ENCODE measurements at places on chromosomes 1 and 21.
A peak's percentile ranks its signal among the peaks of the same experiment; 100 is the strongest.

GRCh38 chr1:64873576-64873975 lies 92.8 kb downstream of the JAK1 start:
- DNase-seq, result no peak

DNA sequence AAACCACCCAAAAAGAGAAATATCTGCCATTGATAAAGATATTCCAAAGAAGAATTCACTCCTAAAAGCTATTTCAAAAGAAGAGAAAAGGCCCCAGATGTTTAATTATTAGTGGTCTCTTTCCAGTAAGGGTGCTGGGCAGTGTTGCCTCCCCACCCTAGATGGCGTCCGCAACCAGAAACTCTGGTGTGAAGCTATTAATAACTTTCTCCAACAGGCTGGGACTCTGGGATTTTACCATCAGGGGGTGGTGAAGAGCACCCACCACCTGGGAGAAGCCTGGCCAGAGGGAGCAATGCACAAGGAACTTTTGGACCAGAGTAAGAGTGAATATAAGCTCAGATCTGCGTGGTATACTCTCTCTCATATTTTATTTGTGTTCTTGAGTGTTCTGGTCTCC lies 115.4 kb upstream of the TIAM1 start:
- no peak for DNase-seq

DNA sequence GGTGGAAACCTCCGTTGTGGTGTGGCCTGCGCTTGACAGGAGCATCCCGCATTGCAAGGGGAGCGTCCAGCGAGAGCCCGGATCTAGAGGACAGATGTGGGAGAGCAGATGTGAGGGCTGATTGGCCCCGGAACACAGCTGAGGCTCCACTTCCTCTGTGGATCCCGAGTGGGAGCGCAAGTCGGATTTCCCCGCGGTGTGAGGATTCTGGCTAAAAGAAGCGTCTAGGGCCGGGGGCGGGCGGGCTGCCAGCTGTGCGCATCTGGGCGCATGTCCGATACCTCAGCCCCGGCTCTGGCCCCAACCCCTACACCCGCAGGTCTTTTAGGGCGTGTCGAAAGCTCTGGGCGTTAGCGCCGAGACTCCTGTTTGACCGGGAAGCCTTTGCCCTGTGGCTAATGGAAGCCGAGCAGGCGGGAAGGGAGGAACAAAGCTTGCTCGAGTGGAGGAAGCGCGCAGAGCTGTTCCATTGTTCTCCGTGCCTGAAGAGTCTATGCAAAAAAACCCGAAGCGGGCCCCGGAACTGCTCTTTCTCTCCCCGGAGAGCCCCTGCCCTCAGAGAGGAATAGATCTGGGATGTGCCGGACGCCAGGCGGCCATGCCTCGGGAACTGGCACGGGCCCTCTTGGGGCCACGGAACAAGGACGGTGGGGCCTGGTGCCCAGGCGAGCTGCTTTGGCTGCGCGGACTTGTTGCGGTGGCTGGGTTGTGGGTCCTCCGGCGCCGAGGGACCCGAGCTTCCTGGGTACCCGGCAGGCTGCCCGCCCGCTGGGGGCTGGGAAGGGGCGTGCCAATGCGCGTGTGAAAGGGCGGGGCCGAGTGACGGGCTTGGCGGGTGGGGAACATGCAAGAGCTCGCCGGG lies 111.1 kb downstream of the NAV1 start:
- peak; percentile 72 for DNase-seq

DNA sequence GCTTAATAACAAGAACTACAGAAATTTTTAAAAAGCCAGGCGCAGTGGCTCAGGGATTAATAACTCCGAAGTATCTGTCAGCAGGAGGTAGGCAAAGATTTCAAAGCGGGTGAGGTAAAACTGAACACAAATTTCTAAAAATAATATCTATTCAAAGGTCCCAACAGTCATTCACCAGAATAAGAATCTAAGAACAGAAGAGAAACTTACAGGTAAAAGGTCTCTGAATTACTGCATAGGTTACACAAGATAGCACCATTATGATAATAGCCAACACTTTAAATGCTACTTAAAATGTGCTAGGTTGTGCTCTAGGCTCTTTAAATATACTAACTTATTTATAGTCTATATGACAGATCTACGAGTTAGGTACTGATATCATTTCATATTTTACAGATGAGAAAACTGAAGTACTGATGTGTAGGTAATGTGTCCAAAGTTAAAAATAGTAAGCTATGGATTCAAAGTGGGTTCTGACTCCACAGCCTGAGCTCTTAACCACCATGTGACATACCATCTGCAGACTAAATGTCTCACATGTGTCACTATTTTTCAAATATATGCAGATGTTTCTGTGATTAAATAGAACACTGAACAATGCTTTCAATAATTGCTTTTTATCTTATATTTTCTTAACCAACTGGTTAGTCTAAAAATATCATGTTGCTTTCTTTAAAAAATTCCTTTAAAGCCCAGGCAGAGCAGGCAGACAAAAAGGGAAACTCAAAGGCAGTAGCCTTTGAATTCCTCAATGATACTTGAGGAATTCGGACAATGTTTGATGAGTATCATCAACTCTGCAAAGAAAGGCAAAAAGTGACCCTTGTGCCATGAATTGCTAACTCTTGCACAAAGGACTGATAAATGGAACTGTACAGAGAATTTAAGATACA lies 80.5 kb upstream of the TTC39A start:
- no peak for DNase-seq

GRCh38 chr21:46311568-46311967 lies 12.1 kb downstream of the C21orf58 start:
- DNase-seq, result no peak

DNA sequence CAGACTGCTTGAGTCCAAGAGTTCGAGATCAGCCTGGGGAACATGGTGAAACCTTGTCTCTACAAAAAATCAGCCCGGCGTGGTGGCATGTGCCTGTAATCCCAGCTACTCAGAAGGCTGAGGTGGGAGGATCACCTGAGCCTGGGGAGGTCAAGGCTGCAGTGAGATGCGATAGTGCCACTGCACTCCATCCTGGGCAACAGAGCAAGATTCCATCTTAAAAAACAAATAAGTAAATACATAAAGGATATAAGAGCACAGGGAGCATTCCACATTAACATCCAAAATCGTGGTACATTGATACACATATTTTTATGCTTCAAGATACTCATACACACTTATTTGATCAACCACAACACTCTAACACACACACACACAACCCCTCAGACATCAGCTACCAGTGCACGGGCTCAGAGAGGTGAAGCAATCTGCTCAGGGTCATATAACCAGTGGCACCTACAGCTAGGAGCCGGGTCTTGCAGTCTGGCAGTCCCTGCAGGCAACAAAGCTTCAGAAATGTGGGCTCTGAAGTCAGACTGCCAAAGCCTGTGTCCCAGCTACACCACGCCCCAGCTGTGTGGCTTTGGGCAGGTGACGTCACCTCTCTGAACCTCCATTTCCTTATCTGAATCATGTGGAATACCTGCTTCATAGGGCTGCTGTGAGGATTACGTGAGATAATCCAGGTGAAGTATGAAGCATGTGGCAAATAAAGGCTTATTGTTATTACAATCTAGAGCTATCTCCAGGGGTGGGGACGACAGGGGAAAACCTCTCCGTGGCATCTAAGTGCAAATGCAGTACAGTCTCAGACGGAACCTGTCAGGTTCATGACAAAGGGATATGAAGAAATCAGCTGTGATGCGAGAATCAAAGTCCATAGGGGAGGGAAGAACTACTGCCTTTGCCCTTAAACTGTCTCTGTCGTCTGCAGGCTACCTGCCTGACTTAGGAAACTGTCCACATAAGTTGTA lies 4.8 kb upstream of the CRYBG2 start:
- DNase-seq, result no peak

DNA sequence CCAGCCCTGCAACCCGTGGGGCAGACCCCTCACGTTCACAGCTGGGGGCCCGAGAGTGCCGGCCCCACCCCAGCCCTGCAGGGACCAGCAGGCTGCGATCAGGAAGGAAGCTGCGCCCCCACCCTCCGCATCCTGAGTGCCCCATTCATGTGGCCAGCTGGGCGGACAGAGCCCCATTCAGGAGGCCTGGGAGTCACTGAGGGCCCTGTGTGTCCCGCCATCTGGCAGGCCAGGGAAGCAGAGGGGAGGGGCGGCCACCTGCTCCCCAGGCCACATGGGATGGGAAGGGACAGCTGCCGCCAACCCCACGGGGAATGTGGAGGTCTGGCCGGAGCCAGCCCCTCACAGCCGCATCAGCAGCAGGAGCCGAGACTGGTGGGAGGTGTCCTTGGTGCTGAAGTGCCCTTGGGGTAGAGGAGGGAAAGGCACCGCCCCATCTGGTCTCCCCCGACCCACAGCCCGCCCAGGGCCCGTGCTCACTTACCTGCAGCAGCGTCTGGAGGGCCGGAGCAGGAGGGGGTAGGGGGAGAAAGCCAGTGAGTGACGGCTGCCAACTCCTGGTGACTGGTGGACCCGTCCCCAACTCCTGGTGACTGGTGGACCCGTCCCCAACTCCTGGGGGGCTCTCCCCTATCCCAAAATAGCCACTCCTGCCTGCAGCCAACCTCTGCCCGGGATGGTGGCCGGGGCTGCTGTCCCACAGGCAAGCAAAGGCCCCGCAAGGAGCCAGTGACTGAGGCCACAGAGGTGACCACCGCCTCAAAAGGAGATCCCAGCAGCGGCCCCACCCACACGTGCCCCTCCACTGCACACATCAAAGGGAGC lies 8.7 kb downstream of the ACAP3 start:
- no peak for DNase-seq

DNA sequence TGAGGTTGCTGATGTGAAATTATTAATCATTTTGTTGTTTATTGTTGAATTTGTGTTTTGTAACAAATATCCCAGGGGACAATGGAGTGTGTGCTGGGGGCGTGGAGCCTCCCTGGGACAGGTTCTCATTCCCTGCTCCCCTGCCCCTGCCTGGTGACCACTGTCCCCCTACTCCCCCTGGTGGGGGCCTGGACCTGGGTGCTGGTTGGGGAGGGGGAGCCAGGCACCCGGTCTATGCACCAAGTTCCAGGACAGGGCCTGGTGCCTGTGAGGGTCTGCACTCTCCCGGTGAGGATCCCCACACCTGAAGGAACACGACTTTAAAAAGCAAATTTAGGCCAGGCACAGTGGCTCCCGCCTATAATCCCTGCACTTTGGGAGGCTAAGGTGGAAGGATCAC lies 42.4 kb downstream of the CHD5 start:
- DNase-seq, result no peak

DNA sequence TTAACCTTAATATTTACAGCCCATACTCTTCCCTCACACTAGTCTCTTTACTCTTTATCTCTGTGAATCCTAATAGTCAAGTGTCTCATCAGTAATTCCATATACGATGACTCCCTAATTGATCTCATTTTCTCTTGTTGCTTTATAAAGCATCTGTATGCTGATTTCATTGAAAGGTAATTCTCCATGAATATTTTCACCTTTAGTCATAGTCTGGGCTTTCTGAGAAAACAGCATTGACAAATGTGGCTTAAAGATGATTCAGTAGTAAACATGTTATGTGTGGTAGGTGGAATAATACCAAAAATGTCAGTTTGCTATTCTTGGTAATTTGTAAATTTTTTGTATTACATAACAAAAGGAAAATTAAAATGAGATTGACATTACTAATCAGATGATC lies 1176.5 kb downstream of the NCAM2 start:
- DNase-seq, result no peak

DNA sequence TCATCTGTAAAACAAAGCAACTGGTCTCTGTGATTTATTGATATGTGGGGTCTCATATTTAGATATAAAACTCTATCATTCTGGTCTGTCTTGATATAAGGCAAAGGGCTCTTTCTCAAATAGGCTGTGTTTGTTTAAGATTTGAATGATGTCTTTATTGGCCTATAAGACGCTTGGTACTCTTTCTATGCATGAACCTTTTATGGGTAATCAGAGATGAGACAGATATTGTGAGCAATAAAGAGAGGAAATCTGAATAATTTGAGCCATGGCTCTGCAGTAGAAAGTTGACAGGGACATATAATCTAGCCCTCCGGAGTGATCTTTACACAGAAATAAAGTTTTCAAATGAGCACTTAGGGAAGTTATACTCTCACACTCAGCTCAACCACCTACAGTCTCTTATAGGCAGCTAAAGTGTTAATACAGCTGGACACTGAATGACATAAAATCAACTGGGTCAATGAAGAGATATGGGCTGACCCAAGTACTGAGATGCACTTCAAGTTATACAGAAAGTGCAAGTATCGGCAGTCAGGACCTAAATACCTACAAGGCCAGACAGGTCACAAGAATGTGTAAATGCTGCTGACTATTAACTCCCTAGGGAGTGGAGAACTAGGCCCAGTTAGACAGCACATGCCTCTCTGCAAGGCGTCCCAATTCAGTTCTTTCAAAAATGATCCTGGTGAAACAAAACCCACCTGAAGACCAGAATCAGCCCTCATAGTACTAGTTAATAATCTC lies 111.0 kb downstream of the PTPN14 start:
- no peak for DNase-seq

DNA sequence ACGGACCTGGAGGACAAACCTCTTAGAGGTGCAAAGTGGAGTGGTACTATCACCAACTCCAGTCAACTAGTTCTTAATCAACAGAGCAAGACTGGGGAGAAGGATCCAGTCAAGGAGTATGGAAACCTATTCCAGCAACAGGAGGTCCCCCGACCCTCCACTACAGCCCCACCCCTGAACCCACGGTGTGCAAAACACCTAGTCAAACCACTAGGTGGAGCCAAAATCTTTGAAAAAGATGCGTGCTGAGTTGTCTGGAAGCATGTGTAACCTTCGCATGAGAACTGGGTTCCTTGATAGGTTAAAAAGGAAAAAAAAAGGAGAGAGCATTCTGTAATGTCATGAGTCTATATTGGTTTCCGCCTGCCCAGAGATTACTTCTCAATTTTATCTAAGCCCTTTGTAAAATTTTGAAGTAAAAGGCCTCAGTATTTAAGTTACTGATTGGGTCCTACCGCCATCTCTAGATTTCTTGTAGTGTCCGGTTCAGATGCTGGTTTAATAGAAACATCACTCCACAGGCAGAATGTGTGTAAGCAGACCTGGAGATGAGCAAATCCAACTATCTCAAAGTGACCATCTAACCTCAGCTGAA lies 81.9 kb upstream of the HAO2 start:
- peak; percentile 69 for DNase-seq

DNA sequence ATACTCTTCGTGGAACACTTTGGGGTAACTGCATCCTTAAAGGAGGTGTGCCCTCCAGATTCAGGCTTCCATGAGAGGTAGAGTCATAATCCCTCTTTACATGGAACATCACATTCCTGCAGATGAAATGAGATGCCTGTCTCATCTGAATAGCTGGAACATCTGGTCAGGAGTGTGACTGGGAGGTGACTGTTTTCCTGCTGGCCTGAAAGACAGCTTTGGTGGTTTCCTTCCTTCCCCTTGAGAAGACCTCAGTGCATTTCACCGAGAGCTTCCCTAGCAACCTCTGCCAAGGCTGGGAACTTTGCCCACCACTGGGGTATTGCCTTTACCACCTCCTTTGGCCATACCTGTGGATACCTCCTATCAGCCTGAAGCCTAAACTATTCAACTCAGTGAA lies 46.7 kb upstream of the GUCA2A start:
- no peak for DNase-seq

GRCh38 chr1:215018555-215018954 lies 64.0 kb upstream of the KCNK2 start:
- no peak for DNase-seq
